ENCODE measurements at places on chromosomes 6 and 20.

DNA sequence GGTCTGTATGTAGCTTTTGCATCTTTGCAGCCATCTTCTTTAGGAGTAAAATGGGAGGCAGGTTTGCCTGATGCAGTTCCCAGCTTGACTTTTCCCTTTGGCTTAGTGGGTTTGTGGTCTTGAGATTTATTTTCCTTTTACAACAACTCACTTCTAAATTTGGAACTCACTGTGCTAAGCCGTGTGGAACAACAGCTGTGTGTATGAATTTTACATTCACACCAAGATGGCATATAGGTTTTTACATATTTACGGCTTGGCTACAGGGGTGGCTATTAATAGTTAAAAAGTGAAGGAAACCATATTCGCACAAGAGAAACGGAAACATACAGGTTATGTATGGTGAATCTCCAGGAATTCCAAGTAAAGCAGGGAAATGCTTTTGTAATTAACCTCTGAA is 2.5 kb downstream of the TTLL2 start:
- DNase-seq: no peak

DNA sequence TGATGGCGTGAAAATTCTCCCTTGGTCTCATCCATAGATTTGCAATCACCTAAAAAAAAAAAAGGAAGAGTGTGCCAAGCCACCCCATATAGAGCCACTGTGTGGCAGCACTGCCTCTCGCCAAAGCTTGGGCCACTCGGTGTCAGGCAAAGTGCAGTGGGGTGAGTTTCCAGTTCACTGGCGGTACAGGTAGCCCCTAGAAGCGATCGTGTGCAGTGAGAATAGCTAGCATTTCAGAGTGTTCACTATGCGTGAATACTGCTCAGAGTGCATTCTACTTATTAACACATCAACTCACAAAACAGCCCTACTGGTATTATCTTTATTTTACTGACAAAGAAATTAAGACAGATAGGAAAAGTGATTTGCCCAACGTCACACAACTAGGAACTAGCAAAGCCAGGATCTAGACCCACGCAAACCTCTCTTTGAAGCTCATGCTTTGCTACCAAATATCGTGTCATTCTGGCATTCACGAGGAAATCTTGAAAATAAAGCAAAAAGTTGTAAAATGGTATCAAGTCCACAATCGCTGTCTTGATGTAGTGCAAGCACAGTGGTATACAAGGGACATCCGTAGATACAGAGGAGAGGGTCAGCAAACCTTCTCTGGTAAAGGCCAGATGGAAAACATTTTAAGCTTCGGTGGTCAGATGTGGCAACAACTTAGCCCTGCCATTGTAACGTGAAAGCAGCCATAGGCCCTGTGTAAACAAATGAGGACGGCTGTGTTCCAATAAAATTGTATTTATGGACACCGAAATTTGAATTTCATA is 10.4 kb upstream of the GCNT2 start:
- peak; percentile 21 for DNase-seq

DNA sequence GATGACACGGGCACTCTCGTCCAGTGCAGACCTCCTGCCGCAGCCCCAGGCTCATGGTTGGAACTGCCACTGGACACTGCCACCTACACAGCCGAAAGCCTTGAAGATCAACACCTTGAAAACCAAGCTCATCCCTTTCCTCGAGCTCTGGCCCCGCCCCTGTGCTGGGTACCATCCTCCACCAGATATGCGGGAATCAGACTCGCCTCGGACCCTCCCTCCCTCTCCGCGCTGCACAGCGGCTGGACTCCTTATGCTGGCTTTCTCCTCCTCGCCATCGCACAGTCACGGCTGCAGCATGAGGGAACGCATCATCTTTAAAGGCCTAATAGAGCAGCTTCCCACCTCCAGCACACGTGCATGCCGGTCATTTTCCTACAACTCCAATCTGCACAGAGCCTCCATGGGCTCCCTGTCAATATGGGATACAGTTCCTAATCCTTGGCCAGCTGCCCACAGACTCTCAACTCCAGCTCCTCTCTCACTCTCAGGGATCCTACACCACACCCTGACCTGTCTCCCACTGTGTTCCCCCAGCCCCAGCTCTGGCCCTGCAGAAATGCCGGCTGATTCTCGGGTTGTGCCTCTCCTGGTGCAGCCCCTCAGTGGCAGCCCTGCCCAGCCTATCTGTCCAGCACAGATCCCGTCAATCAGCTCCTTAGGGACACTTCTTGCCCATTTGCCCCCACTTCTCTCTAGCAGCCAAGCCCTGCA is 23.2 kb downstream of the TXNDC5 start:
- no peak for DNase-seq

DNA sequence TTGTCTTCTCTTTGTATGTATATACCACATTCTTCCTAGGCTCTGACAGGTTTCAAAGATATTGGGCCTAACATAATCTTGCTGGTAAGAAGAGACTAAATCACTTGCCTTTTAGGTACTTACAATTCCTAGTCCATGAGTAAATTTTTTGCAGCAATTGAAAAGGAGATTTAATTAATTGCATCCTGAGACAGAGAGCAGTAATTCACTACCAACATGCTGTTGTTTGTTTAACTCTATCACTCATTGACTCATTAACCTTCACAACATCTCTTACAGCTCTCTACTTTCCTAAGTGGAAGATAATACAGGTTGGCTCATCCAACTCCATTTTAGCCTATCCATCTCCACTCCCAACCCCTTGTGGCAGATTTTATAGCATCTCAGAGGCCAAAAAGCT is 280.4 kb downstream of the ALDH8A1 start:
- no peak for DNase-seq

GRCh38 chr6:98639089-98639635 is 195.2 kb upstream of the POU3F2 start:
- no peak for DNase-seq

GRCh38 chr20:33261465-33261864 is 21.5 kb upstream of the BPIFB1 start:
- DNase-seq: no peak

DNA sequence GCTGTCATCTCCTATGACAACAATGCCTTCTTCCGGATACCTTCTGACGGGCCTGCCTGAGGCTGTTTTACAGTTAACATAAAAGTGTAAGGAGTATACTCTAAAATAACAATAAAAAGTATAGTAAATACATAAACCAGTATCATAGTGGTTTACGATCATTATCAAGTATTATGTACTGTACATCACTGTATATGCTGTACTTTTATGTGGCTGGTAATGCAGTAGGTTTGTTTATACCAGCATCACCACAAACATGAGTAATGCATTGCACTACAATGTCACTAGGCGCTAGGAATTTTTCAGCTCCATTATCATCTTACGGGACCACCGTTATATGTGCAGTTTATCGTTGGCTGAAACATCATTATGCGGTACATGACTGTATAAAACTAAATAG is 76.5 kb downstream of the VEGFA start:
- DNase-seq: no peak

- peak; percentile 87 for DNase-seq
Measured at GRCh38 chr6:28981431-28981832, 23.7 kb downstream of the ZNF311 start.
